Lower leg skin (tissue), 4 donors: ENCODE measurements at places on chromosomes 13 and 19. TPM values are rescaled to one million over a fixed set of nuclear protein-coding genes. Genes with fewer than 3 reads are reported as not detected.

Gene NCR1
- not detected for total RNA-seq

DNA sequence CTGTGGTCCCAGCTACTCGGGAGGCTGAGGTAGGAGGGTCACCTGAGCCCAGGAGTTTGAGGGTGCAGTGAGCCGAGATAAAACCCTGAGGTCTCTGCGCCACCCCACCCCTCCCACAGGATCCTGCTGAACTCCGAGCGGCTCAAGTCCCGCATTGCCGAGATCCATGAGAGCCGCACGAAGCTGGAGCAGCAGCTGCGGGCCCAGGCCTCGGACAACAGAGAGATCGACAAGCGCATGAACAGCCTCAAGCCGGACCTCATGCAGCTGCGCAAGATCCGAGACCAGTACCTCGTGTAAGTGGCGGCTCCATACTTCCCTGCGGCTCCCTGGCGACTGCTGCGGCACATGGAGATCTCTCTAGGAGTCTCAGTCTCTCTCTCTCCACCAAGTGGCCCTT lies 6.6 kb upstream of the IFI30 start:
- DNase-seq: no peak

Gene PCDH8
- not detected for total RNA-seq

- DNase-seq: no peak
These were observed 38.2 kb downstream of the ARRDC2 start for GRCh38 chr19:18046059-18046718.

DNA sequence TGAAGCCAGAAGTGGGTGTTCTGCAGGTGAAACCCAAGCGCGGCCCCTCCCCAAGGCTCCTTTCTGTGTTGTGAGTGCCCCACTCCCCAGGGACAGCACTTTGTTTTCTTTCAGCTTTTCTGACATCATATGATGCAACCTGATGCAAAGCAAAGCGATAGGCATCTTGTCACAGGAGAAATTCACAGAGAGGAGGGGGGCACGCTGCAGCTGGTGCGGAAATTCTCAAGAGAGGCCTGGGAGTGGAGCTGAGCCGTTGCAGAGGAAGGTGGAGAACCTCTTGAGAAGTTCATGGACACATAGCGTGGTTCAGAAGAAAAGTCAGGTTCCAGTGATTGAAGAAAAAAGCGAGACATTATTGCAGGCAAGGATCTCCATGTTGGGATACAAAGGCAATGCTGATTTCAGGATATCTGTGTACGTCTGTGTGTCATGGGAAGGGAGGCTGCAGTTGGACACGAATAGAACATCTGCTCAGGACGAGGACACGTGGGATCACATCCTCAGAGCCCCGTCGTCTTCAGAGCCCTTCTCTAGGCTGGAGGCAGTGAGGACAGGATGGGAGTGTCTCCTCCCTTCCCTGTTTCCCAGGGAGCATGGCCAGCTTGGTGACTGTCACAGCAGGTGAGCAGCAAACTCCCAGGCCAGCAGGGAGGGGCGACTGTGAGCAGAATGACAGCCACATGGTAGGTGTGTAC lies 79.2 kb downstream of the IRS2 start:
- DNase-seq: no peak

- no peak for DNase-seq
These were observed 63.5 kb upstream of the SERP2 start for GRCh38 chr13:44309794-44310757.

DNA sequence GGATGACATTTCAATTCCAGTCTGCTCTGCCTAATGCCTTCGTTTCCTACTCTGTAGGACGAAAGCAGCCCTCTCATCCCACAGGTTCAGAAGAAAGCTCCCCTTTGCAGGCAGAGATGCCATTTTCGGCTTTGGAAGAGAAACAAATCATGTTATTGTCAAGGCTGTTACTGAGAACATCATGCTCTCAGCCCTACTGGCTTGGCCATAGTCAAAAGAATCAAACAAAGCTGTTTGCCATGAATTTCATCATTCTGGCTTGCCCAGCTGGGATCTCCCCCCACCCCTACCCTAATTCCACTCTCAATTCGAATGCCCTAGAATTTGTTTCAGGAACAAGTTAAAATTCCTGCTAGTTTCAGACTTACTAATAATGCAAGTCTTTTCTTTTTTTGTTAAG lies 162.3 kb upstream of the SERP2 start:
- DNase-seq: no peak
